Esophagus muscularis mucosa (tissue), 4 donors: ENCODE measurements at places on chromosomes 4 and X. TPM values are rescaled to one million over a fixed set of nuclear protein-coding genes. Genes with fewer than 3 reads are reported as not detected.

GRCh38 chr4:150149381-150149780, 71.1 kb downstream of the DCLK2 start:
- DNase-seq, result no peak

DNA sequence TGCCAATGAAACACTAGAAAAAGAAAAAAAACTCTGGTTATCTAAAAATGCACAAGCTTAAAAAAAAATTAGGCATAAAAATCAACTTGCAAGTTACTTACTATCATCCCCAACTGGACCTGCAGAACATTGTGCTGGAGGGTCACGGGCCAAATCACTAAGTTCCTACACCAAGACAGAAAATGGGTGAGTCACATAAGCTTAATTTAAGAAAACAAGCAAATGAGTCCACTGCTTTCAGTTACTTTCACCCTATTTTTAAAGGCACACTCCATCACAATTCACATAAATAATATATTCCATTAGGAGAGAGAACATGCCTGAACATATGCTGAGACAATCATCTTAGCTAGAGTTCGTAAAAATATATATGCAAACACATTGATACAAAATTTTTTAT, 17.7 kb downstream of the UBE2D3 start:
- no peak for DNase-seq

Gene CCNB3
- under 0.01 TPM for total RNA-seq

Gene FAM114A1
- total RNA-seq, result 119 TPM

Gene SSX3
- not detected for total RNA-seq
